NCI-H2107 (cell line): ENCODE measurements at places on chromosomes 11 and 22.

- DNase-seq = no peak
Observed at GRCh38 chr11:108698844-108699642, 34.2 kb downstream of the DDX10 start.

DNA sequence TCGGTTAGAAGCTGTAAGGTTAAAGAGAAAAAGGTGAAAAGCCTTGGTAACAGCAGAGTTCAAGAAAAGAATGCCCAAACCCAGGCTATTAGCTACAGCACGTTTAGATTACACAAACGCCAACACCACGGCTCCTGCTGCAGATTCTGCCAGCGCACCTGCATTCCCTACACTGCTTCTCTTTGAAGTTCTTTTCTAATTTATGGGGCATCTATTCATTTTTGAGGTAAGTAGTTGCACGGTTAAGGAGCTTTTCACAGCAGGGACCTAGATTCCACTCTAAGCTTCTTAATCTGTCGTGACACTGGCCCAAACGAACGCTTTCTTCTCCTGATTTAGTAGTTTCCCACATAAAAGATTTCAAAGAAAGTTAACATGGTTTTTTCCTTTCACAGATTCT lies 38.0 kb upstream of the CHKA start:
- DNase-seq = no peak

GRCh38 chr11:126969865-126970479 lies 30.6 kb downstream of the KIRREL3 start:
- no peak for DNase-seq

GRCh38 chr11:88297863-88298262 lies 39.7 kb downstream of the CTSC start:
- no peak for DNase-seq

GRCh38 chr11:103888541-103888951 lies 147.9 kb upstream of the DDI1 start:
- no peak for DNase-seq

DNA sequence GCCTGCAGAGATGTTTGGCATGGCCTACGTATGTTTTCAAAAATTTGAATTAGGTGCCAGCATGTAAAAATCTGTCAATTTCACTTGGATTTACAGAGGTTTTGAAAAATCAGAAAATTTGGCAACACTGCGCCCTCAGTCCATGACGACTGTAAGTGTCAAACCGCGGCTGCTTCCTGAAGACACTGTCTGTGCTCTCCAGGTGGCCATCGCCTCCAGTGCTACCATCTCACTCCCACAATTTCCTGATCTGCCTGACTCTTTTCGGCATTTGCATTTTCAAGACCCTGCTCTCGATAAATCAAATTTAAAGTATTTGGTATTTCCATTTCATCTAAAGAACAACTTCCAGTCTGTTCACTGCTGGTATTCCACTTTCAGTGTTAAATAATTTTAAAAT lies 34.6 kb downstream of the VSIG10L2 start:
- DNase-seq = no peak

DNA sequence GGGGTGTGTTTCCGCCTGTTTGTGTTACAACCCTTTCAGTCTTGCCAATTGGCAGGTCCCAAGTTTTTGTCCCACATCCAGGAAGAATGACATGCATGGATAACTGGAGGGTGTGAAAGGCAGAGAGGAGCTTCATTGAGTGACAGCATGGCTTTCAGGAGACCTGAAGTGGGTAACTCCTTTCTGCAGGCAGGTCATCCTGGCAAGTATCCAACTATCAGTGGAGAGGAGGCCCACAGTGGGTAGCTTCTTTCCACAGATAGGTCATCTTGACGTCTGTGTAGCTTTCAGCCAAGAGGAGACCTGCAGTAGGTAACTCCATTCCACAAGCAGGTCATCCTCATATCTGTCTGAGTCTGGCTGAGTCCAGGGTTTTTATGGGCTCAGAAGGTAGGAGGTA lies 1268.8 kb upstream of the CNTN5 start:
- no peak for DNase-seq

DNA sequence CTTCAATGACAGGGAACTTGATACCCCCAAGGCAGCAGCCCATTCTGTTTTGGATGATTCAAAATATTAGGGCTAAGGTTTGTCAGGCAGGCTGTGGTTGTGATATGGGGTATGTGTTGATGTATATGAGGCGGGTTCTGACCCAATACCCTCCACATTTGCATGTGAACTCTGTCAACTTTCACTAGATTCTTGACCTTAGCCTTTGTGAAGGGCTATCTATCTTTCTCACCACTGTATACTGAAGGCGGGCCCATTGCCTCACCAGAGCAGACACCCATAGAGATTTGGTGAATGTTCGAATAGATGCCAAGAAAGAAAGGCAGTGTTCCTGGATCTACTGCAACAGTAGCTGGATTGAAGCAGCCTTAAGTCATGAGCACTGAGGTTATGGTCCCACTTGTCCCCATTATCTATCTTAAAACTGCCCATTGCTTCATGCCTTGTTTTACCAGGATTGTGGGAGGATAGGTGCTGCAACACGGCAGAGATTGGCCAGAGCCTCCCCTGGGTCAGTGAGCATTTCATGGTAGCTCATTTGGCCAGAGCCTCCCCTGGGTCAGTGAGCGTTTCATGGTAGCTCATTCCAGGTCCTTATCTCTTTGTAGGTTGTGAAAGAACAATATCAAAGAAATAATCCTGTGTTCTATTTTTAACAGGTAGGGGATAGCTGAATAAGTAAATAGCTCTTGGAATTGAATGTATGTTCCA lies 399.6 kb downstream of the TMEM135 start:
- no peak for DNase-seq

- no peak for DNase-seq
Observed at GRCh38 chr22:42805016-42805997, 51.8 kb downstream of the ARFGAP3 start.

GRCh38 chr22:30910358-30910757 lies 58.2 kb downstream of the MORC2 start:
- DNase-seq = no peak
